ENCODE measurements at places on chromosomes 12 and 14. TPM values are rescaled to one million over a fixed set of nuclear protein-coding genes. Genes with fewer than 3 reads are reported as not detected.

Gene PHETA1
- polyA plus RNA-seq = 3.5 TPM

Gene IL31
- not detected for polyA plus RNA-seq

Gene CMA1
- polyA plus RNA-seq = not detected

Gene NOS1
- polyA plus RNA-seq = not detected

Gene KCNH5
- 0.24 TPM for polyA plus RNA-seq

Gene NXPH4
- polyA plus RNA-seq = 1.0 TPM

Gene LUM
- polyA plus RNA-seq = 236 TPM

Gene INSM2
- polyA plus RNA-seq = not detected

Gene FERMT2
- polyA plus RNA-seq = 485 TPM

Gene FAM181A
- not detected for polyA plus RNA-seq

Gene ACSM4
- not detected for polyA plus RNA-seq
